ENCODE measurements at places on chromosomes 11 and 22.

GRCh38 chr11:121117788-121118187 lies 16.7 kb downstream of the TECTA start:
- DNase-seq: no peak

GRCh38 chr22:42164901-42165300 lies 34.3 kb upstream of the CYP2D6 start:
- no peak for DNase-seq

DNA sequence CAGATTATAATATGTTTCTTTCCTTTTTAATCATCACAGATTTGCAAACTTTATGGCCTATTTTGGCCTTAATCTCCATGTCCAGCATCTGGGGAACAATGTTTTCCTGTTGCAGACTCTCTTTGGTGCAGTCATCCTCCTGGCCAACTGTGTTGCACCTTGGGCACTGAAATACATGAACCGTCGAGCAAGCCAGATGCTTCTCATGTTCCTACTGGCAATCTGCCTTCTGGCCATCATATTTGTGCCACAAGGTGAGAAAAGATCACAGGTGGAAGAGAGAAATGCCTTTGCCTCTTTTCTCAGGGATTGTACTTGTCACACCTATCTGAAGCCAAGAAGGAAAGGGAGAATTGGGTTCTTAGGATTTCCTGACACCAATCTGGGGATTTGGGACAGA lies 36.9 kb downstream of the SLC22A9 start:
- no peak for DNase-seq

- DNase-seq: no peak
These were observed 4.0 kb upstream of the SLC43A3 start for GRCh38 chr11:57430952-57431351.

GRCh38 chr11:43010042-43010441 lies 301.8 kb upstream of the API5 start:
- no peak for DNase-seq

GRCh38 chr11:34397120-34397519 lies 39.3 kb upstream of the ABTB2 start:
- no peak for DNase-seq

DNA sequence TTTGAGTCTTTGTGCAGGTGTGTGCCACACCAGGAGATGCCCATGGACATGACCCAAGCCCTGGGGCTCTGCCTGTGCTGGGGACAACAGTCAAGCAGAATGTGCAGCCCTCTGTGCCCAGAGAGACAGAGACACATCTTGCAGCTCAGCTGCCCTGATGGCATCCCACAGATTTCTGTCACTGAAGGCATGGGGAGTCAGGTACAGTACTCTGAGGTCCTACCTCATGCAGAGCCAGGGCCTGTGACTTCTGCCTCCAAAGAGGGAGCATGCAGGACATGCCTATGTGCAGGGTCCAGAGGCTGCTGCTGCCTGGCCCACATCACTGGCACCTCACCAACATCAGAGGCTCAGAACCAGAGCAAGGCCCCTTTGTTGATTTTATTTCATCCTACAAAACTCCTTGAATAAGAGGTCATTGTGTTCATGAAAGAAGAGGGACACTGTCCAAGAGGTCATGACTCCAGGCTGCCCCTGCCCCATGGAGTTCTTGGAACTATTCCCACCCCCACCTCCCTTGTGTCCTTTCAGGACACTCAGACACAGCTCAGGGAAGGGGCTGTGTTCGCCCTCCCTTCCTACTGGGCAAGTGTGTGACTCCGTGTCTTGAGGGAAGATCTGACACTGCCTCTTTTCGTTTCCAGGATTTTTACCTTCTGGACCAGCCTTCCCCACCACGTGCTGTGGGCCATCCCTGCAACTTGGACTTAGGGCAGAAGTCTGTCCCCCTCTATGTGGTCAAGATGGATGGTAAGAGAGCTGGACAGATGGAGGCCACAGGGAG lies 62.3 kb downstream of the BTG4 start:
- no peak for DNase-seq

- DNase-seq: no peak
These were observed 63.9 kb downstream of the GAS2 start for GRCh38 chr11:22730319-22730718.

DNA sequence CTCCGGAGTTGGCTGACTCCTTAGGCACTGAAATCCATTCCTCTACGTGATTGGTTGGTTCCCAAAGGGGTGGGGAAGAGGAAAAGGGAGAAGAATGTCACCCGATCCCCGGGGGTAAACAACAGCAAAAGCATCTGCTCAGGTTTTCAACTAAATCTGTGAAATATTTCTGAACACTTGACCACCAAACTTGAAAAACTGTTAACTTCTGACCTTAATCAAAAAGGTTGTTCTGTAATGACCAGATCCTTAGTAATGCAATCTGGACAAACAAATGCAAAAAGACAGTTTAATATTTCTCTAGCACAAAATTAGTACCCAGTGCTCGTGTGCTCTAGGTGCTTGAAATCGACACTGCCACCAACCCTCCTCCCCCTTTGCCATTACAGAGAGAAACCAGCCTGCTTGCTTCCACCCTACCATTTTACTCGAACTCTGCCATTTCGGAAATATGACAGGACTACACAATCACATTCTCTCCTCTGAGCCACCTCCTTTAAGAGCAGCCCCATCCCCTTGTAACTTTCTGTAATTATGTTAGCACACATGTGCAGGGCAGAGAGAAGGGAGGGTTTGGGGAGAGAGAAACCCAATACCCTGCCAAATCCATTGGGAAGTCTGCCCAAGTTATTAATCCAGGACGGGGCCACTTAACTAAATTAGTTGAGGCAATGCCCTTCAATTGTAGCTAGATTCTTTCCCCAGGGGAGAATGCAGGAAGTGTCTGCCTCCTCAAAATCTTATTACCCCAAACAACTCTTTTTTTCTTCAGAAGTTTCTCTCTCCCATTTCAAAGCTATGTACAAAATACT lies 113.8 kb downstream of the RBFOX2 start:
- peak; percentile 90 for DNase-seq

GRCh38 chr11:85481862-85482261 lies 145.3 kb downstream of the DLG2 start:
- no peak for DNase-seq

- DNase-seq: peak; percentile 58
These were observed 64.5 kb downstream of the AMBRA1 start for GRCh38 chr11:46529095-46529905.

- DNase-seq: no peak
These were observed 101.6 kb downstream of the CSNK2A3 start for GRCh38 chr11:11251394-11251970.
